ENCODE measurements at places on chromosomes 4 and X.
A peak's percentile ranks its signal among the peaks of the same experiment; 100 is the strongest.

GRCh38 chr4:93086356-93086755 is 742.2 kb upstream of the ATOH1 start:
- DNase-seq, result no peak

GRCh38 chrX:109537324-109537665 is 651 bp downstream of the NXT2 start:
- DNase-seq, result peak; percentile 93

GRCh38 chrX:103783971-103784370 is 7.3 kb downstream of the PLP1 start:
- DNase-seq, result no peak

- peak; percentile 46 for DNase-seq
Observed at GRCh38 chrX:125205133-125205917, 114.3 kb upstream of the TEX13C start.

- DNase-seq, result no peak
Observed at GRCh38 chr4:104421566-104421965, 73.1 kb downstream of the CXXC4 start.

DNA sequence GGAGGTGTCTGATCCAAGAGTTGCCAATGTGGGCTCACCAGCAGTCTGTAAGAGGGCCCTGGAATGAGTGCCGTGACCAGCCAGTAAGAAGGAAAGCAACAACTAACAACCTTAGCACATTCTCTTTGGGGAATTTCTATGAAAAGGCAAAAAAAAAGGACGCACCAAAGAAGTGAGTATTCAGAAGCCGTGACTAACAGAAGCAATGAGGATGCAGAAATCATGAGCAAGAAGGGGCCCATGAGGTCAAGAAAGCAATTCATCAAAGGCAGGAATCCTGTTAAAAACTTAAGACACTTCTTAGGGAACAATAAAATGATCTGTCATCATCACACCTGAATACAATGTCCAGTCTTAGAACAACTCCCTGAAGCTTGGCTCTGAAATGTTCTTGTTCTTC is 260.5 kb downstream of the RAPGEF2 start:
- no peak for DNase-seq

- DNase-seq, result no peak
Observed at GRCh38 chr4:4269331-4269731, 20.6 kb downstream of the LYAR start.

DNA sequence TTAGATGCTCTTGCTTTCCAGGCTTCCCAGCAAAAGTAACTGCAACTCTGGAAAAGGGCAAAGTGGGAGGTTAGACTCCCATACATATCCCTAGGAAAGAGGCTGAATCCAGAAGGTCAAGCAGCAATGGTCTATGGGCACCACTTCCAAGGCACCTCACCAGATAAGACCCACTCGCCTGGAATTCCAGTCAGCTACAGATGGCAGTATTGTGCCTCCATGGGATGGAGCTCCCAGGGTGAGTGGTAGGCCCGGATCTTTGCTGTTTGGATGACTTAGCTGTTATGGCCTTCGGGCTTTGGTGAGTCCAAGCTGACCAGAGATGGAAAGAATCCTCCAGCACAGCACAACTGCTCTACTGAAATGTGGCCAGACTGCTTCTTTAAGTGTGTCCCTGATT is 688.0 kb downstream of the PCDH19 start:
- DNase-seq, result no peak

GRCh38 chrX:40694802-40695201 is 40.5 kb downstream of the MED14 start:
- peak; percentile 27 for DNase-seq

- no peak for DNase-seq
Observed at GRCh38 chr4:137531168-137531985, 917 bp downstream of the PCDH18 start.

DNA sequence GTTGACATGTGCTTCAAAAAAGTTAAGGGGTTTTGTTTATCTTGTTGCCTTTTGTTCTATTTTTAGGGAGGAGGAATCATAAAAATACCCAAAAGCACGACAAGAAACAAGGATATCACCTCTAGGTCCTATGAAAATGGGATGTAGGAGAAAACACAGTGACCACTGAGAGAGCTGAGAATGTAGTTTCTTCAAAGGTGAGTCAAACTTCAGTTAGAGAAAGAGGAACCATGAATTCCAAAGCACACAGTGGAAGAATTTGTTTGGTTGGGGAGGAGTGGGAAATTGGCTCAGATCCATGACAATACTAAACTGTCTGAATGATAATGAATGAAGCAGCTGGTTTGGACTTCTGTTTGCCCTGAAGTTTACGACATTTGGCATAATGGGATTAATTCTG is 19.1 kb upstream of the FRYL start:
- DNase-seq, result no peak

DNA sequence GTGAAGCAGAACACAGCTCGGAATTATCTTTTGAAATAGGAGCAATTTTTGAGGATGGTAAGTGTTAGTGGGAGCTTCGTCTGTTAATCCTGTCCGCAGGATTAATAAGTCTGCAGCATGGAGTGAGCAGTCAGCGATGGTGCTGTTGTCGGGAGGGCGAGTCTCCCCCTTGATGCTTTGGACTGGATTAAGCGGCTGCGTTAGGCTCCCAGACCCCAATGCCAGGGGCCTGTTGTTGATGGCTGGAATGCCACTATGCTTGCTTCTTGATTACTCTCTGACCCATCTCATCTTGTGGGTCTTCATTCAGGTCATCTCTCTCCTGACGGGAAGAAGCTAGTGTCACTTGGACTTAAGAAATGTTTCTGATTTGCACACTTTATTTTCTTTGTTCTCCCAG is 332.6 kb downstream of the ARHGAP10 start:
- DNase-seq, result no peak

GRCh38 chr4:120557372-120557771 is 365.2 kb downstream of the PRDM5 start:
- DNase-seq, result peak; percentile 11

GRCh38 chr4:31291238-31291637 is 571.1 kb downstream of the PCDH7 start:
- no peak for DNase-seq

DNA sequence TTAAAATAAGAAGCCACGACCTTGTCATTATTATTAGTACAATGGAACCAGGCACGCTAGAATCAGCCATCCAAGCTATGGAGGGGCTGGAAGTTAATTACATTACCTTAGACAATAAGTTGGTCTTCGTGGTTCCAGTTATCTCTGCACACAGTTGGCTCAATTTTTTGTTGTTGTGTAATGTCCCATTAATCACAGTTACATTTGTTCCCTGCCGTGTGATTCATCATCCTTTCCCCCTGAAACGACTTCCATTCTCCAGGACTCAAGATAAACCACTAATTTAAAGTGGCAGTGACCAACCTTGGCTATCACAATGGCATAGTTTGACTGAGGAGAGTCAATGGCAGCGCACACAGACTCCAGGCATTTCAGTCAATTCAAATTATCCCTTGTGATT is 905.0 kb downstream of the RAB28 start:
- no peak for DNase-seq

- peak; percentile 75 for DNase-seq
Observed at GRCh38 chrX:16023790-16024734, 99.3 kb upstream of the GRPR start.

DNA sequence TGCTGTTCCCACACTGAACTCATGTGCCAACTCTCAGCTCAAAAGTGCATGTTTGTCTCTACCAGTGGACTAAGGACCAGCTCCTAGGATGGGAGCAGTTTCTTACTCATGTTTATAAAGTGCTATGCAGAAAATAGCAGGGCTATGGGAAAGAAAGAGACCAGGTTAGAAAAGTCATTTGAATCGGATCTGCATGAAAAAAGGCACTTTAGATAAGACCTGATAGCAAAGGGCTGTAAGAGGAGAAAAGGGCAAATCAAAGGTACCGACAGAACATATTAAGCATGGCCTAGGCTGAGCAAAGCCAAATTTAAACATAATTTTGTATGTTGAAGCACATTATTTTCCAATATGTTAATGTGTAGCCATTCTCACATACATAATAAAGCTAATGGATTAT is 362.3 kb upstream of the ZFP42 start:
- no peak for DNase-seq

DNA sequence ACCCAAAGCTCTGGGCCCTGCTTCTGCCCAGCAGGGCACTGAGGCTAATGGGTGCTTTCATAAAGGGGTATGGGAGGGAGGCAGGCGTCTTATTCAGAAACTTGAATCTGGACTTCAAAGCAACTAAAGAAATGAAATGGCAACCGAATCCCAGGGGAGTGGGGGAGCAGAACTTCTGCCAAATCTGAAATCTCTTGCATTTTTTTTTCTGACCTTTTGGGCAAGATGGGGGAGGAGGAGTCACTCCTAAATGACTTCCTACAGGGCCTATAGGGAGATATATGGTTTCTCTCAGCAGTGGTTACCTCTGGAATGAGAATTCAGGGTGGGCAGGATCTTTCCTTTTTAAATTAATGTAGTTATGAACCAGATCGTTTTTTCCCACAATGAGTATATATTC is 30.6 kb upstream of the KIAA1210 start:
- no peak for DNase-seq

DNA sequence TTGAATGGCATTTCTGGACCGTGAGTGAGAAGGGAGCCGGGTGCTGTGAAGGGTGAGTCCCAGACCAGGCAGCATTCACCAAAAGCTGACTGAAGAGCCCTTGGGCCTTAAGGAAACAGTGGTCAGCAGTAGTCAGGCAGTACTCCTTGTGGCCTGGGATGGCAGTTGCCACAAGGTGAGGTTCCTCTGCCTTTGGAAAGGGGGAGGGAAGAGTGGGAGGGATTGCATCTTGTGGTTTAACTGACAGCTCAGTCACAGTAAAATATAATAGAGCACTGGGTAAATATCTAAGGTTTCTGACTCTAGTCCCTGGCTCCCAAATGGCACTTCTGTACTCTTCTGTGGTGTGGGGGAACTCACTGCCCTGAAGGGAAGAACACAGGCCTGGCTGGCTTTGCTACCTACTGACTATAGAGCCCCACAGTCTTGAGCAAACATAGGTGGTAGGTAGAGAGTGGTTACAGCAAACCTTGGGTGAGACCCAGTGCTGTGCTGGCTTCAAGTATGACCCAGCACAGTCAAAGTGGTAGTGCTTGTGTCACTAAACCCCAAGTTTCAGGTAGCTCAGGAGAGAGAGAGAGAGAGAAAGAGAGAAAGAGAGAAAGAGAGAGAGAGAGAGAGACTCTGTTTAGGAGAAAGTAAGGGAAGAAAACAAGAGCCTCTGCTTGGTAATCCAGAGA is 154.2 kb downstream of the TEX11 start:
- no peak for DNase-seq

- DNase-seq, result no peak
Observed at GRCh38 chrX:120512627-120513026, 43.5 kb upstream of the LAMP2 start.

GRCh38 chr4:85681921-85682320 is 207.0 kb downstream of the ARHGAP24 start:
- DNase-seq, result no peak

DNA sequence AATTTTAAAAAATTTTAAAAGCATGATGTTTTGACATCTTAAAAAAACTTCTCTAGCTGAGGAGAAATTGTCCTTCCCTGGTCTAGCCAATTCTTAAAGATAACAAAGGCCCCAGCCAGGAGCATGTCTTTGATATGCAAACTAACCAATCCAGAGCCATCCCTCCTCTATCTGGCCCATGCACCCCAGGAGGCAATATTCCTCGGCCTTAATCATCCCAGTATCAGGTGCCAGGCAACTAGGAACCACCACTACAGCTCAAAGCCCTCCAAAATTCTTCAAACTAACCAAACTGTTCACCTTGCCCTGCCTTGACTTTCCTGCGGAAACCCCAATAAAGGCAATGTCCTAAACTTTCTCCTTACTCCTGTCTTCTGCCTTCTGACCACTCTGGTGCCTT is 97.8 kb upstream of the USP9X start:
- no peak for DNase-seq

DNA sequence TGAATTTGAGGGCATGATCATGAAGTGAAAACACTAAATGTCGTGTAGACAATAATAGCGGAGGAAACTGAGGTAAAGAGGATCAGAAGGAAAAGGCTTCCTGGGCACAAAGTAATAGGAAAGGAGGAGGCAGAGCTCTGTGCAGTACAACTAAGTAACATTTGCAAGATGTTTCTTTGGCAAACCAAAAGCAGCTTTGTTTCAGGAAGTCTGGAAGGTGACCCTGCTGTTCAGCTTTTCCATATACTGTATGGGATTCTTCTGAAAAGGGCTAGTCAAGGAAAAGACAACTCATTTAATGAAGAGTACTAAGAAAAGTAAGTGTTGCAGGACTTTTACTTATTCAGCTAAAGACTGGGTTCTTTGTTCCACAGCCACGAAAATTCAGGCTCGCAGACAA is 463.1 kb downstream of the PCDH7 start:
- no peak for DNase-seq

- no peak for DNase-seq
Observed at GRCh38 chr4:112546476-112546875, 30.5 kb upstream of the NEUROG2 start.

GRCh38 chr4:95085124-95085833 is 327.5 kb downstream of the BMPR1B start:
- DNase-seq, result peak; percentile 14

GRCh38 chr4:2583517-2583916 is 47.1 kb downstream of the FAM193A start:
- DNase-seq, result peak; percentile 88

- DNase-seq, result peak; percentile 44
Observed at GRCh38 chr4:131430302-131430701, 1718.8 kb upstream of the PCDH10 start.

DNA sequence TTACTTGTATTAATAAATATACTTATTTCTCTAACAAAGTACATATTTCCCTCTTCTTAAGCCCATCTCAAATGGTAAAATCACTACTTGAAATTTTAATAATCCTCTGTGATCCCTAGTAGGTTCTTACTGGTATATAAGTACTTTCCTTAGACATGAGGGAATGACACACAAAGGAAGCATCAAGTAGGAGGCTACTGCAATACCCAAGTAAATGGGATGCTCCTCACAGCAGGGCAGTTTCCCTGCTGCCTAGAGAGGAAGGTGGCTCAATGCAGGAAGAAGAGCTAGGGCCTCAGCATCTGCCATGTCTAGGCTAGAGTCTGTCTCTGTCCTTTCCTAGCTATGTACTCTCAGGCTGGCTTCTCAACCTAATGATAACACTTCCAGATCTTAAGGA is 122.1 kb upstream of the DIPK2B start:
- DNase-seq, result peak; percentile 45

DNA sequence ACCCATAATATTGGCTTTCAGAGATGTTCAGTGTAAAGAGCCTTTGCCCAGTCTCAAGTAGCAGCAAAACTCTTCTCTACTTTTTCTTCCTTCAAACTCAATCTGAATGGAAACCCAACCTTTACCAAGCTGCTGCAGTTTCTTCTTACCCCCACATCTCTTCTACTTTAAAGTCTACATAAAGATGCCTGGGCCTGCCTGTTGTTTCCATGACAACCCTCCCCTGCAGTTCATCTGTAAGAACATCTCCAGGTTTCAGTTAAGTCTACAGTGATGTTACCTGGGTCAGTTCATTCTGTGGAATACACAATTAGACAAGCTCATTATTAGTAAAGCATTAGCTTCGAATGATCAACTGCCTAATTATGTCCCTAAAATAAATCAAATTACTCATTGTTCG is 81.4 kb downstream of the SPANXN3 start:
- no peak for DNase-seq
